ENCODE measurements at places on chromosomes 6 and 20.

GRCh38 chr6:51550243-51550642 lies 537.2 kb downstream of the PKHD1 start:
- no peak for DNase-seq

GRCh38 chr6:168683621-168684020 lies 242.6 kb downstream of the SMOC2 start:
- no peak for DNase-seq

GRCh38 chr6:20693466-20694063 lies 159.3 kb downstream of the CDKAL1 start:
- no peak for DNase-seq

DNA sequence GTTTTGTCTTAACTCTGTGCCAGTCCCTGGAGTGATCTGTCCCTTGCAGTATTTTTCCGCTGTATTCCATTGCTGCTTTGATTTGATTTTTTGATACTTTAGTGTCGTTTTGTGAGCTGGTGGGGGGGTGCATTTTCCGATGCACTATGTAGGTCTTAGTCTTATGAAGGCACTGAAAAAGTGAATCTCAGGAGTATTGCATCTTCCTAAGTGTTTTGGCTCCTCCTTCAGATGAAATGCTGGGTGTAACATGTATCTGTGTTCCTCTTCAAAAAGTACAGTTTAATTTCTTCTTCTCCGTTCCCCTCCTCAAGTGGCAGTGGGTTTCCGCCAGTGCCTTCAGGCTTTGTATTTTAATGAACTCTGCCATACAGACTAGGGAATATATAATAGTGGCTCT lies 580.7 kb upstream of the GJE1 start:
- DNase-seq, result no peak

- no peak for DNase-seq
Measured at GRCh38 chr20:23415959-23416583, 5.2 kb downstream of the NAPB start.

- peak; percentile 78 for DNase-seq
Measured at GRCh38 chr6:118810420-118811027, 83.4 kb upstream of the ASF1A start.
